ENCODE measurements at places on chromosomes 5 and 9.

DNA sequence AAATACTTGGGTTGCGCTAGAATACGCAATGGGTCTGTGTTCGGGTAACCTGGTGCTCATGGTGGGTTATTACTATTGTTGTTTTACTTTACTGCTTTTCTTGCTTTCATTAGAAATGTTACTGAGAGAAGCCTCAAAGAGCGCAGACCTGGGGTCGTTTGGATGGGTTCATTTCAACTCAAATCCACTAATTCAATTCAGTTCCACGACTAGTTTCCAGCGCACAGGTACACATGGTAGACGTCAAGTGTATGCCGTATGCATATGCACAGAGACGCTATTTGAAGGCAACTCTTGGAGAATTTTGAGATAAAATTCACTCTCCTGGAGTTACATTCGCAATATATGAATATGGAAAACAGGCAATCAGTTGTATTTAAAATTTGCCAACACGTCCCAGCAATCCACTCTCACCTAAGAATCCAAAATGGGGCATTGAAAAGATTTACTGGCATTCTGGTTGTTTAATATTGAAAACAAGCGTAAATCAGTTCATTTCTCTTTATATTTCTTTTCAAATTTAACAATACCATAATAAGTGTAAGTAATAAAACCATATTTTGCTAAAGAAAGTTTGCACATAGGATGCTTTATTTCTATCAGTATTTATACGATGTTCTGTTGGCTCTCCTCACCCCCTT lies 4.4 kb upstream of the PAX5 start:
- DNase-seq = no peak

GRCh38 chr9:126461029-126461428 lies 134.4 kb downstream of the MVB12B start:
- no peak for DNase-seq

DNA sequence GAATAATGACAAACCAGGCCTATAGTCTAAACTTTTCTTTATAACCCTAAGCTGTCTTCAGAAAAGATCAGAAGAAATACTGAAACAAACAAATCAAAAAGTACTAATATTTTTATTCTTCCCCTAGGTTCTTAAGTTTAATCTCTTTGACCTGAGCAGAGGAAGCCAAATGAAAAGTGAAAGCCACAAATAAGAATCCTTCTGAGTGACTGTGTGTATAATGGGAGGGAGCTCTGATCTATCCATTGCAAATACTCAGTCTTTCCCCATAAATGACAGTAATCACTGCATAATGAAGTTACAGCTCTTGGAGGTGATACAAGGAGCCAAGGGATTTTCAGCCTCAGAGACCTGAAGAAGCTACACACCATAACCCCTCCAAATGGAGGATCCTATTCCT lies 126.9 kb upstream of the ATP10B start:
- DNase-seq = no peak

GRCh38 chr5:156838961-156839360 lies 11.1 kb upstream of the PPP1R2B start:
- no peak for DNase-seq

DNA sequence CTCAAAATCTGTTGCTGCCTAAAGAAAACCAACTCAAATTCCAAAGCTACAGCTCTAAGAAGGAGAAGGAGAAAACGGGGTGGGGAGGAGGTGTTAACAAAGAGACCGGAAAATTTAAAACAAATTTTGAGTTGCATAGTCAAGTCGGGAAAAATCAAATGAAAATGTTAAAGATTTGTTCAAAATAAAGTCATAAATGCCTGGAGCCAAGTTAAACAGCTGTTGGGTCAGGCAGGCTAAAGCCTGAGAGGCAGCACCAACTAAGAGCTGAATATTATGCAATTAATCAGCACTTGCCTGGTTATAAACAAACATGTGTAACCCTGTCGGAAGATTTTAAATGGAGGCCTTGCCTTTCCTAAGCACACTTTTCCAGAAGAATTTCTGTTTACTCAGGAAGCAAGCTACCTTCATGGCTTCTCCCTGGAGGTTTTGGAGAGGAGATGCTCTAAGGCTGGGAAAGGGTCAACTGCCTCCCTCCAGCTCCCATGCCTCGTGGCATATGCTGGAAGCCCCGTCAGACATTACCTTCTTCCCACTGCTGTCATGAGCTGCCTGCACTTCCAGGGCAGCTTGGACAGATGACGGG lies 270.5 kb downstream of the DMRT2 start:
- no peak for DNase-seq

- DNase-seq = no peak
These were observed 236.4 kb downstream of the CAAP1 start for GRCh38 chr9:26656003-26656870.

DNA sequence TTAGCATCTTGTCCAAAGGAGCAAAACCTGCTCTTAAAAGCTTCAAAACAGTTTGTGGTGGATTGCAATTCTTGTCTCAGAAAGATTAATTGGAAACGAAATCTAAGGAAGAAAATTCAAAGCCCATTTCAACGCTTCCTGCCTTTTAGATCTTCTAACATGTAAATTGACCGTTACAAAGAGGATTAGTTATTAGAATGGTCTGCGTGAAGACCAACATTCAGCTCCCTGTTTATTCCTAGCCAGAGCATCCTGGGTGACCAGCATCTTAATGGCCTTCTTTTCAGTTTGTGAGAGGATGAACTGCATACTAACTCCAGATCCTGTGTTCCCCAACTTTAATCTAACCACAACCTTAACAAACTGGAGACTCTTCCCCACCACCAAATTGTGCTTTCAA lies 109.9 kb upstream of the SLC1A3 start:
- no peak for DNase-seq

GRCh38 chr5:102625468-102625867 lies 126.7 kb upstream of the SLCO6A1 start:
- no peak for DNase-seq

DNA sequence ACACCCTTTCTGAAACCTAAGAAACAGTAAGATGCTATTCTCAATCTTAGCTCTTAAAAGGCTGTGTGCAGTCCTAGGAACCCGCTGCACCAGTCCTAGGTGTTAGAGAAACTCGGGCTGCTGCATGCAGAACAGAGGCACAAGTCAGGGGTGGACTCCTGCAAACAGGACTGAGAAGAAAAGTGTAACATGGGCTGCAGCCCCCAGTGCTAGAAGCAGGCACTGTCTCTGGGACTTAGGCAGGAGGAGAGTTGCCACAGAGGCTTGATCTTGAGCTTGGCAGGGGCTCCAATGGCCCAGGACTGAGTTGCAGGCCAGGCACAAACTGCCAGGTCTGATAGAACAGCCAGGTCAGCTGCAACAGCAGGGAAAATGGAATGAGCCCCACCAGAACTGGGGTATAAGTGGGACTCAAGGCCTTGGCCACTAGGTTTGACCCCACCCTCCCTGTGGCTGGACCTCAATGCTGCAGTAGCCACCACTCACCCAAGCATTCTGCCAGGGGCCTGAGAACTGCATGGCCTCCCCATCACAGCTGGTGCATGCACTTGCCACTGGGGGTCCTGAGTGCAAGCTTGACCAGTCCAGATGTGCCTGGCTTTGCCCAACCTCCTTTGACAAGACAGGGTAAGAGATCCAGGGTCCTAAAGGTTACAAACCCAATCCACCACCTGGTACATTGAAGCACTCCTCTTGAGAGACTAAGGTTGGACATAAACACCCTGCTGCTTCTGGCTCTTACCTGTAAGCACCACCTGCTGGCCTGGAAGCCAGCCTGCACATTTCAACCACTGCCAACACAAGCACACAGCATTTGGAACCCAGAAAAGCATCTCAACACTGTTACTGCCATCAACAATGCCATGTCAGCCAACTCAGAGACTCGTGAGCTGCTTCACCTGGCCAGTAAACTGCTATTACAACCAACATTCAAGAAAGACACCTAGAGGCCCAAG lies 103.3 kb downstream of the FBXL17 start:
- no peak for DNase-seq

GRCh38 chr5:34014626-34015025 lies 6.8 kb upstream of the AMACR start:
- DNase-seq = no peak

GRCh38 chr9:121718501-121718900 lies 67.1 kb downstream of the DAB2IP start:
- no peak for DNase-seq

DNA sequence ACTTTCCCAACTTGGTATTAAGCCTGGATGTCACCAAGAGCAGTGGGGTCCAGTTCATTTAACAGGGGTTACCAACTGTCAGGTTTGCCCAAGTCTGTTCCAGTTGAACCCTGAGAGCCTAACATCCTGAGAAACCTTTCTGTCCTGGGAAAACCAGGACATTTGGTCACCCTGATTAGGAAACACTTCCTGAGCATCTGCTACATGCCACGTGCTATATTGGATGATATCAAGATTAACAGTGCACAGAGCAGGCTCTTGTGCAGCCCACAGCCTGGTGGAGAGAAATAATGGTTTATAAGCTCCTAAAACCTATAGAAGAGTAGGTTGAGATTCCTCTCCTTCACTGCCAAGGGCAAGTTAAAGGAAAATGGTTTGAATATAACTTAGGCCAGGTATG lies 102.9 kb upstream of the RAD23B start:
- no peak for DNase-seq

GRCh38 chr9:94894094-94894699 lies 167.7 kb downstream of the AOPEP start:
- DNase-seq = no peak

DNA sequence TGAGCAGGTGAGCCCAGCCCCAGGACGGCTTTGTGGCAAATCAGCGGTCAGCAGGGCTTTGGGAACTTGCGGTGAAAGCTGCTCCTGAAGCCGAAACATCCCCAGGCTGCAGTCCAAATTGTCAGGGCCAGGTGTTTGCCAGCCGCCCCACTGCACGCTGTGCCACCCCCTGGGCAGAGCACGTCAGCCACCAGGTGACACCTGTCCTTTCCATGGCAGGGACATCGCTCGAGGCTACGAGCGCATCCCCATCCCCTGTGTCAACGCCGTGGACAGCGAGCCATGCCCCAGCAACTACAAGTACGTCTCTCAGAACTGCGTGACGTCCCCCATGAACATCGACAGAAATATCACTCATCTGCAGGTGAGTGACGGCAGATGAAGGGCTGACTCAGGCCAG lies 64.4 kb upstream of the CACNA1B start:
- DNase-seq = no peak

- DNase-seq = no peak
These were observed 35.5 kb upstream of the CTNNAL1 start for GRCh38 chr9:109048822-109049221.

- no peak for DNase-seq
These were observed 23.2 kb downstream of the ABO start for GRCh38 chr9:133251773-133252172.

- no peak for DNase-seq
These were observed 9.7 kb downstream of the MGAT1 start for GRCh38 chr5:180792965-180793287.

DNA sequence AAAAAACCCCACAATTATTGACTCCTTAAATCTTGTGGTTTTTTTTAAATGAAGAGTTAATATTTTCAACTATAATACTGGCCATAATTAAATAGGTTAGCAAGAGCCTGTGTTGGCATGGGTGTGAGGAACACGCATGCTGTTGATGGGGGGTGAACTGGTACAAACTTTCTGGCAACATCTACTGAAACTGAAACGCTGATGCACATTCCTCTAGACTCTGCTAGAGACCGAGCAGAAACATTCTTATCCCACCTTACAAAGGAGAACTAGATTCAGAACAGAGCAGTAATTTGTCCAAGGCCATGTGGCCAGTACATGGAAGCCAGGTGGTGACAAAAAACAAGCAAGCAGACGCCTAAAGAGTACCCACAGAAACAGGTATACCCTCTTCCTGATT lies 2.4 kb downstream of the BICD2 start:
- DNase-seq = no peak

- no peak for DNase-seq
These were observed 524.5 kb upstream of the CLINT1 start for GRCh38 chr5:158383486-158383885.

DNA sequence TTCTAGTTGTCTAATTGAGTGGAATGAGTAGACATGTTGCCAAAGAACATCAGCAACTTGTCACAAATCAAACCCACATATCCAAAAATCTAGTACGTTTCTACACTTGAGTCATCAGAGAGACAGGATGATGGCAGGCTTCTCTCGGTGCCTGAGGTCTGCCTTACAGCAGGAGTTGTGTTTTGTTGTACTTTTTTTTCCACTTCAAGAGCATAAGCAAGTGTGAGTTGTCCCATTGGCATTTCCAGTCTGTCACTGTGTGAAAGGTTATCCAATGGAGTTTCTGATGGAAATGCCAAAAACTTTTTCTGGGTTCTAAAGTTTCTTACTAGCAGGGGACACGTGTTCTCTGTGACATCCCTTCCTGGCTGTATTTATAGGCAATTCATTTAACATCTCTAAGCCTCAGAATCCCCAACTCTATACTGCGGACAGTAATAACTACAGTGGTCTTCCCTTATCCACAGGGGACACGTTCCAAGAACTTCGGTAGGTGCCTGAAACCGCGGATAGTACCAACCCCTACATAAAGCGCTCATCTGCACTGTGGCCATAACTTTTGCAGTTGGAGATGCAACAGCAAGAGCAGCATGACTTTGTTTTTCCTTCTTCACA lies 246.5 kb downstream of the SYK start:
- DNase-seq = no peak

DNA sequence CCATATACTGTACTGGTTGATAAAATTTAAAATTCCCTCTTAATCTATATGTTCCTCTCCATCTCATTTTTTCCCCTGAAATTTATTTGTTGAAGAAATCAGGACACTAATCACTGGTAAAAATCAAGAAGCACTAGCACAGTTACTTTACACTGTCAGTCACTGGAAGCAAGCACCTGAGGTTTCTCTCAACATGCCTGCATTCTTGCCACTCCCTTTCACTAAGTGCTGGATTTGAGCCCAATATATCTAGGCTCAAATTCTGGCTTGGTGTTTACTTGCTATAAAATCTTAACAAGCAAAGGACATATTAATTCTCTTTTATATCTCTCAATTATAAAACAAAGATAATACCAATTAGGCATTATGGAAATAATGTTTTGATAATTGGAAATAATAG lies 58.6 kb downstream of the DIAPH1 start:
- DNase-seq = no peak

- DNase-seq = no peak
These were observed 130.7 kb downstream of the TRIM32 start for GRCh38 chr9:116817762-116818161.

GRCh38 chr5:82397741-82398320 lies 119.7 kb upstream of the RPS23 start:
- no peak for DNase-seq

- DNase-seq = no peak
These were observed 48.4 kb downstream of the STX17 start for GRCh38 chr9:99954819-99955218.

GRCh38 chr9:107087222-107087621 lies 195.9 kb upstream of the RAD23B start:
- no peak for DNase-seq
